ENCODE measurements at places on chromosomes 11 and 22.

- no peak for DNase-seq
These were observed 6.8 kb upstream of the RGL4 start for GRCh38 chr22:23684026-23684425.

- peak; percentile 80 for DNase-seq
These were observed 79.5 kb downstream of the PARVA start for GRCh38 chr11:12456651-12457579.

DNA sequence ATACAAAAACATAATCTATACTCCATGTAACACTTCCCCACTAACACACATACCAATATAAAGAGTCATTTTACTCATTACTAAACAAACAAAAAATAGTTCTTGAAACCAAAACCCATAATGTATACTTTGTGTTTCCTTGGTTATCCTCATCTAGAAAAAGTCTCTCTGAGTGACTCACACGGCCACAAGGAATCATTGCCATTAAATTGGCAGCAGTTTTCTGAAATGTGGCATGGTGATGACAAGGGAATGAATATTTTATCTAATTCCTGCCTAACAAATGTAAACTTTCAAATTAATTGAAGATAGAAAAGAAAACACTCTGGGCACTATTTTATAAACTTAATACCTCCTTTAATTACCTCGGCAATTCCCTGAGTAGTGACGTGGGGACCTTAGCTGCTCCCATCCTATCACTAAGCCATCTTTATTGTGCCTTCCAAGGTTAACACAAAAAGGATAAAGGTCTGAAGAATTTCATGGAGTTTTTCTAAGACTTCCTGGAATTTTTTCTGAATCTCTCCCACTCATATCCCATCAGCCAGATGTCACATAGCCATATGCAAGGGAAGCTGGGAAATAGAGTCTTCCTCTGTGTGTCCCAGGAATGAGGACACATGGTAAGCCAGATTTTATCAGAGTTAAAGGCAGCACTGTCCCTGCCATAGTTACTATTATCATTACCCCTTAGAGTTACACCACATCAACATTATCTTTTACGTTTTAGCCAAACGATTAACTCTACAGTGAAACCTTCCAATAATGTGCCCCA is 857.2 kb upstream of the TENM4 start:
- DNase-seq, result peak; percentile 40

GRCh38 chr11:69859275-69859934 is 40.2 kb upstream of the FGF3 start:
- DNase-seq, result no peak

GRCh38 chr22:30357236-30357570 is 396 bp downstream of the CCDC157 start:
- DNase-seq, result no peak

- peak; percentile 96 for DNase-seq
These were observed 671 bp upstream of the PICALM start for GRCh38 chr11:86069408-86070101.

DNA sequence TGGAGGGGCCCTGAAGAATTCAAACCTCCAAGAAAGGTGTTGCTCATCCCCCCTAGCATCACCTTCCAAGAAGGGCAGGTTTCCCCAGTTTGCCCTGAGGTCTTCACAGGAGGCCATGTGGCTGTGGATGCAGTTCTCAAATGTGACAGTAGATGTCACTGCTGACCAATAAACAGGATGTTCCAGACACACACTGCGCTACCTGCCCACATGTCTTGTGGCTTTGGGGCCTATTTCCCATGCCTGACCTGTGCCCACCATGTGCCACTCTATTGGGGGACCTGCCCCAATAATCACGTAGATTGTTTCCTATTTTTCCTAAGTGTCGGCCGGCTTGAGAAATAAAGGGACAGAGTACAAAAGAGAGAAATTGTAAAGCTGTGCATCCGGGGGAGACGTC is 4.5 kb downstream of the GSTT2 start:
- DNase-seq, result peak; percentile 22

DNA sequence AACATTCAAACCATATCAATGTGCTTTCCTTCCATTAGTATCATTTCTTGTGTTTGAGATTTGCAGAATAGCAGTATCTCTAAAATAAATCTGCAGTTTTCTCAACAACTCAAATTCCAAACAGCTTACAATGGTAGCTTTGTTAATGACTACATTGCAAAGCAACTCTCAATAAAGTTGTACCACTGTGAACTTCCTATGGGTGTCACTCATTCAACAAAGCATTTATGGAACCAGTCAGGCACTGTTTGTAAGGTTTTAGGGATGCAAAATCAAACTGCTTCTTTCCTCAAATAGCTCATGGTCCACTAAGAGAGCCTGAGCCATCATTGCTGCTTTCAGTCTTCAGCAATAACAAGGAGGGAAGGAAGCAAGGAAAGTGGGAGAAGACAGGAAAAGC is 91.0 kb downstream of the CCDC83 start:
- peak; percentile 37 for DNase-seq

GRCh38 chr11:101434026-101434643 is 149.7 kb downstream of the TRPC6 start:
- no peak for DNase-seq

GRCh38 chr11:15194671-15195415 is 80.1 kb downstream of the INSC start:
- DNase-seq, result no peak

DNA sequence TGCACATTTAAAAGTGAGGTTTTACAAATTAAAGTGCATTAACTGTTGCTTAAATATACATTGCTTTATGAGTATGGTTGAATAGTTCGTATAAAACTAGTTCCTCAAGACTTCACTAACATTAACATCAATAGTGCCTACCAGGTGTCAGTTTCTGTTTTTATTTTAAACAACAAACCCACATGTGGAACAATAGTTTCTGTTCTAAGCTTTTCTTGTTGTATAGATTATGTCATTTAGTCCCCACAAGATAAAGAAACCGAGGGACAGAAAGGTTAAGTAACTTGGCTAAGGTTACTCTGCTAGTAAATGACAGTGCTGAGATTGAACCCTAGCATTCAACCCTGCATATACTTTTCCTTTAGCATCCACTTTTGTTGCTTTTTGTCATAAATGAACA is 41.4 kb upstream of the ST14 start:
- DNase-seq, result no peak
